ENCODE measurements at places on chromosomes 1 and 21. TPM values are rescaled to one million over a fixed set of nuclear protein-coding genes. Genes with fewer than 3 reads are reported as not detected.

APCS gene
- total RNA-seq = not detected

FMO5 gene
- 201 TPM for total RNA-seq

TRAF5 gene
- 14.8 TPM for total RNA-seq

ESRRG gene
- total RNA-seq = 0.29 TPM

FMO3 gene
- 2.3 TPM for total RNA-seq

ENAH gene
- 186 TPM for total RNA-seq

DNA sequence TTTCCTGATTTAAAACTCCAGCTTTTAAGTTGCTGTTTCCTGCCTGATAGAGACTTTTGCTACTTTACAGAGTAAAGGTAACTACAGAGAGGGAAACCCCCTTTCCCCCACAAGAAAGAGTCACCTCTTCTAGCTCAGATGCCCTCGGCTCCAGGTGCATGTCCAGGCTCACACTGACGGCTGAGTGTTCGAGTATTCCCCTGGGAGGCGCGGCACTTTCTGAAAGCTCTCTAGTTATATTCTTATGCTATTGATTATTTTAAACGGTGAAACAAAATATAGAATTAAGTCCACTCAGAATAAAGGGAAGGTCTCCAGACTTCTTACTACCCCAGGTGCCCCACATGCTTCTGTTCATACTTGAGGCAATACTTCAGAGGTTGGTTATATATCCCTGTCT is 160.3 kb upstream of the FMN2 start:
- DNase-seq = no peak

DNA sequence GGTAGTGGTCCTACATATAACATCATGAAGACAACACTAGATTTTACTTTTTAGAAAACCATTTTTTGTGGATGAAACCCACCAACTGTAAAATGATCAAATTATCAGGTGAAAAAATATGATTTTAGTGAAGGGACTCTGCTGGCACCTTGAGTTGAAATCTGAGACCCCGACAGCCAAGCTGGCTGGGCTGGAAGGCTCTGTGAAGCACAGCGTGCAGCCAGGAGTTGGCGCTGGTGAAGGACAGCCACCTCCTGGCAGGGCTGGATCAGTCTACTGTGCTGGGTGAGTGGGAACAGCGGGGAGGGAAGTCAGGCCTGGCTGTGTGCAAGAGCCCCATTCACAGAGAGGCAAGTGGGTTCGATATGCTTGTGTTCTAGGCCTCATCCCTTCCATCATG is 47.9 kb downstream of the DDAH1 start:
- no peak for DNase-seq

DNA sequence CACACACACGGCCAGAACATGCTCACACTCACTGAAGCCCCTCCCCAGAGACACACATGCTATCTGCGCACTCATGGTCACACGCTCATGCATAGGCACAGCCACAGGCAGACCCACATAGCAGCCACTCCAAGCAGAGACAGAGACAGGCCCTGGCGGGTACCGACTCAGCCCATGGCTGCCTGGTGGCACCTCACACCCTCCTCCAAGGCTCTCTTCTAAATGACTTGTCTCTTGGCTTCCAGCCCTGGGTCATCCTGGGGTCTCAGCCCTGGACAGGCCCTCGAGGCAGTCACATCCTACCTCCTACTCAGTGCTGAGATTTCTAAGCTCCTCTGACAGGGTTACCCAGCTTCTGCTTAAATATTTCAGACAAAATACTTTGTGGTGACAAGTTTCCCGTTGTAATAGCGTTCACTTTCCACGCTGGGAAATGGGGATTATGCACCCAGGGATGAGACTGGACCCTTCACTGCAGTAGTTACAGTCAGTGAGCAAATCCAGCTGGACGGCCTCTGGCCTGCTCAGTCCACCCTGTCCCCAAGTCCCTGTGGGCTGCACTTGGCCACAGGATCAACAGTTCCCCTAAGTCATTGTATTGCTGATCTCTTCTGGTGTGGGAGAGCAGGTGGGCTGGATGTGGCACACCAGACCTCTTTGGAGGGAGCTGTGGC is 2.9 kb upstream of the NFASC start:
- DNase-seq = no peak

DNA sequence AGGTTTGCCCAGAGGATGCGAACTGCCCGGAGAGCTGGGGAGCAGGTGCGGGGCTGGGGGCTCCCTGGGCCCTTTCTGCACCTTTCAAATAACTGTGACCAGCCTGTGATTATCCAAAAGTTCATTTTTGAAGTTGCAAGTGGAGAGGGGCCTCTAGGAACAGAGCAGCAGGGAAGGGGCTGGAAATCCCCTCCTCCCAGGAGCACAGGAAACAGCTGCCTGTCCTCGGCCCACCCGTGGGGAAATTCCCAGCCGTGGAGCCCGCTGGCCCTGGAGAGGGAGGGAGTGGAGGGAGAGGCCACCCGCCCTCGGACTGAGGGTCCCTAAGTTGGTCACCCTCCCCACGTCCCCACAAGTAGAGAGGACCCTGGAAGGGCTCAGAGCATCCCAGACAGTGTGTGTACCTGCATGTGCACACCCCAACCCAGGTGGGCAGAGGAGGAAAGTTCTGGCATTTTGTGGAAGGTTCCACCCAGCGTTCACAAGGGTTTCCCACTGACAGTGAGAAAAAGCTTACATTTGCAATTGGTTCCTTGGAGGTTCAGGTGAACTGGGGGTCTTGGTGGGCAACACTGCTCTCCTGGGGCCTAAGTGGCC is 1.2 kb upstream of the TNFRSF4 start:
- no peak for DNase-seq

GRCh38 chr1:201763455-201764140 is 65.4 kb upstream of the IPO9 start:
- DNase-seq = no peak

DNA sequence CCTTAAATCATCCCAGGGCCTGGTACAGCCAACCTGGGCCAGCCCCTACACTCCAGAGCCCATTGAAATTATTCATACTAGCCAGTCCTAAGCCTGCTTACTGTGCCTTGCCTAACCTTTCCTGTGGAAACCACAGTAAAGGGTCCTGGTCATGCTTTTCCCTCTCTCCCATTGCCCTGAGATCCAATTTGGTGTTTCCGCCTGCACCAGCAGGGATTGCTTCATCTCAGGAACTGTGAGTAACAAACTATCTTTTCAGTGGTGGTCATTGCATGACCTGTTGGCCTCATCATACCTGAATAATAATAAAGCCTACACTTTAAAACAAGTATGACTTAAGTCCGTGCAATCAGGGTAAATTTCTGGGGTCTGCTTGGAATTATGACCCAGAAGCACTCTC is 18.7 kb upstream of the GALNT2 start:
- DNase-seq = no peak

DNA sequence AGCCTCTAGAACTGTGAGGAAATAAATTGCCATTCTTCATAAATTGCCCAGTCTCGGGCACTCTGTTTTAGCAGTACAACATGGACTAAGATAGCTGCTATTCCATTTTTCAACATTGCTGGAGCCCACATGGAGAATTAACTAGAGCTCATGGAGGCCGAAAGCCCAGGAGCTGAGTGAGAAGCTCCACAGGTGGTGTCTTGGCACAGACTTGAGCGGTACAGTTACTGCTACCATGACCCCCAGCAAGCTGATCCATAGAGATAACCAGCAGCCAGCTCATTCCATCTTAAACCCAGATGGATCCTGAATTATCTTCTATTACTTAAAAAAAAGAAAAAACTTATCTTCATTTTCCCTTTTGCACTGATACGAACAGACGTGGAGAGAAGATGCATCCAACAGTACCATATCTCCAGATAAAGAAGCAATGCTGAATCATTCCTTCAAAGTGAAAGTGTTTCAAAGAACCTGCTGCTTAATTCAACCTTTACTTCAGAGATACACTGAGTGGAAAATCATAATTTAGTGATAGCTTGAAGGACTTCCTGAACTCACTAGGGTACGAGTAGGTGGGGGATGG is 115.1 kb downstream of the SETD4 start:
- no peak for DNase-seq

DNA sequence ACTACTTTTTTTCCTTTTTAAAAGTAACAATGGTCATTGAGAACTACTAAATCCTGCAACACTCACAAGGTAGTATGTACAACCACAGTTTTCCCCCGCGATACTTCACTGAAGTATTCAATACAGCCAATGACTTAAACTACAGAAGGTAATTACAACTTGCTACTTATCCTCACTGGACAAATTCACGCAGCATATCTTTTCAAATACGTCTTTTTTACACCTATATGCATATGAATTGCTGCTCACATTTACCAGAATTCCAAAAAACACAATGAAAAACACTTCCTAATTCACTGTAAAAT is 12.4 kb downstream of the NRIP1 start:
- DNase-seq = no peak

GRCh38 chr1:228009116-228009827 is 2.5 kb downstream of the WNT3A start:
- DNase-seq = no peak

GRCh38 chr1:19413999-19414398 is 71.3 kb downstream of the CAPZB start:
- DNase-seq = no peak

DNA sequence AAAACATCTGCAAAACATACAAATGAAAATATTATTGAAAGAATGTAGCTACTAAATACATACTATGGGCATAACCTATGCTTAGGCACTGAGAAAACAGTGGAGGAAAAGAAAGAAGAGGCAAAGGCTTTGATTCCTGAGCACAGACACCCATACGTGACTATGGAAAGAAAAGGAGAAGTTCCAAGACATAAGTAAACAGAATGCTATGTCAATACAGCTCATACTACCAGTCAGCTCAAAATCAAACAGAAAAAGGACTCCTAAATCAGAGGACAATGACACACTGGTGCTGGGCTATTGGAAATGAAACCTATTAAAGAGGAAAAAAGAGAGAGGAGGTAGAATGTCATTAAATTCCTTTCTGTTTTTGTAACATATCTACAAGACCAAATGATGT is 225.4 kb downstream of the SMYD3 start:
- no peak for DNase-seq

DNA sequence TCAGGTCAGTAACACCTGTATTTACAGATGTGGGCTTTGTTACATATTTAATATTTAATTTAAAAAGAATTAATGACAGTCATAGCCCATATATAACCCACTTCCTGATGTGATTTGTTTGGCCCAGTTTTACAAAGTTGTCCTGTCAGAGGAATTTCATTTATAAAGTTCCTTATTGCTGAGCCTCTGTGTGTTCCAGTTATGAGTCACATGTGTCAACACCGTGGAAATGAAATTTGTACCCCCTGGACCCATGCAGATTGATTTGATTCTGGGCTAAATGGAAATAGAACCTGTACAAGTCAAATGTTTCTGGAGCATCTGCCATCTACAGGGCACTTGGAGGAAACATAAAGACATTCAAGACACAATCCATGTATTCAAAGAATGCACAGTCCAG is 149.2 kb downstream of the CACNA1E start:
- DNase-seq = no peak

- DNase-seq = peak; percentile 53
Observed at GRCh38 chr1:20486457-20487235, 636 bp upstream of the CAMK2N1 start.

DNA sequence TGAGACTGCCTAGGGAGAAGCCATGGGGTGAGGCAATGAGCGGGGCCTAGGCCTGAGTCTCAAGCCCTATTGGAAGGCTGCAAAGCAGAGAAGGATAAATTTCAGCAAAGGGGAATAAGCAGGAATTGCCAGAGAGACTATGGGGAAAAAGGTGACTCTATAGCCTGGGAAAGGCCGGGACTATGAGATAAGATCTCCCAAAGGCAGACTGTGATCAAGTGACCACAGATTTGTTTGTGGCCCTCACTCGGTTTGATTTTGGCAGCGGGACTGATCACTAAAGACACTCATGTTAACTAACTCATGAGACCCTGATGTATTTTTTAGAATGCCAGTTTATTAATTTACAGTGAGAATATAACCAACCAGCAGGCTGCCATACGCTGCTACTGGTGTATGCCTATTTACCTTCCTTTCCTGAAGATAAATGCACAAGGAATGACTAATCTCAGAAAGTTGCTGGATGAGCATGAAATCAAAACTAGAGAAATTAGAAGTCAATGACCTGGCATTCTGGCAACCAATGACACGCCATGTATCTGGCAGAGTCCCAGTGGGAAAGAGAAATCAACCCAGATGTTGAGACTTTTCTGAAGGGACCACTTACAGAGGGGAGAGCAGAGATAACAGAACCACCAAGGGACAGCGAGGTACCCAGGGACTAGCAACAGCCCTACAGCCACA is 4.3 kb downstream of the HSF2BP start:
- no peak for DNase-seq

DNA sequence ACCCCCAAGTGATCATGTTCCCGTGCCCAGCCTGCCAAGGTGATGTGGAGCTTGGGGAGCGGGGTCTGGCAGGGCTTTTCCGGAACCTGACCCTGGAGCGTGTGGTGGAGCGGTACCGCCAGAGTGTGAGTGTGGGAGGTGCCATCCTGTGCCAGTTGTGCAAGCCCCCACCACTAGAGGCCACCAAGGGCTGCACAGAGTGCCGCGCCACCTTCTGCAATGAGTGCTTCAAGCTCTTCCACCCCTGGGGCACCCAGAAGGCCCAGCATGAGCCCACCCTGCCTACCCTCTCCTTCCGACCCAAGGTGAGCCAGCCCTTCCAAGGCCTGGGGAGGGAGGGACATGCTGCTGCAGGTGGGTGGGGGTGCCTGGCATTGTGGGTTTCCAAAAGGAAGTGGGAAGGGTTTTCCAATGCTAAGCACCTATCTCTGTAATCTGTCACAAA is 2.3 kb downstream of the TRIM46 start:
- peak; percentile 53 for DNase-seq

DNA sequence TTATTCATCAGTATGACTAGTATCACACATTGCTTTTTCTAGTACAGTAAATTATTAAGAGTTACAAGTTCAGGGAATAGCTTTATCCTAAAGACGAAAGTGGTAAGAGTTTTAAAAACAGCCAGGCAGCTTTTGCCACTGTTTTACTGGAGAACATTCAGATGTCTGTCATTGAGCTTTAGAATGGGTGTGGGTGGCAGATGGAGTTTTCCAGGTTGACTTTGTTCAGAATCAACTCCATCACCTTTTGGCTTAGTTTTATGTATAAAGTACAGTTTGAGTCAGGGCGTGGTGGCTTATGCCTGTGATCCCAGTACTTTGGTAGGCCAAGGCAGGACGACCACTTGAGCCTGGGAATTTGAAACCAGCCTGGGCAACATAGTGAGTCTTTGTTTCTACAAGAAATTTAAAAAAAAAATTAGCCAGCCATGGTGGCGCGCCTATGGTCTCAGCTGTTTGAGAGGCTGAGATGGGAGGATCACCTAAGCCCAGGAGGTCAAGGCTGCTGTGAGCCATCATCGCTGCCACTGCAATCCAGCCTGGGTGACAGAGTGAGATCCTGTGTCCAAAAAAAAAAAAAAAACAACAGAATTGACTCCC is 29.9 kb upstream of the PLEKHM2 start:
- DNase-seq = no peak

DNA sequence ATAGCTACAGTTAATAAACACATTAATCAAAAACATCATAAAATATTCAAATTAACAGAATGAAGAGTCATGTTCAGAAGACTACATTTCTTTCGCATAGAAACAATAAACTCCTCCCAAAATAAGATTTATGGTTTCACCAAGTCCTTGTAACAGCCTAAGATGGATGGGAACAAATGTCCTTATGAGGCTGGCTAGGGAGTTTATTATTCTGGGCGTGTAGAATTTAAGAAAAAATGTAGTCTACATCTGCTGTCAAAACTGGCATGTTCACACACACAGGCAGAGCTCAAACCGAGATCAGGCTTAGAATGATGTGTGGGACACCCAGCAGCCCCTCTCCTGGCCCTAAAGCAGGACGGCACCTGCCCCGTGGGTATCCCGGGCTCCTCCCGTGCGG is 101.1 kb downstream of the NPHP4 start:
- DNase-seq = no peak

- no peak for DNase-seq
Observed at GRCh38 chr1:31626223-31627207, 9.0 kb downstream of the HCRTR1 start.

Measured in stomach (tissue), 19 donors.